ENCODE measurements at places on chromosomes 7 and 10. TPM values are rescaled to one million over a fixed set of nuclear protein-coding genes. Genes with fewer than 3 reads are reported as not detected.
A peak's percentile ranks its signal among the peaks of the same experiment; 100 is the strongest.

GRCh38 chr7:115133248-115133647 is 211.4 kb downstream of the MDFIC start:
- DNase-seq: no peak

DNA sequence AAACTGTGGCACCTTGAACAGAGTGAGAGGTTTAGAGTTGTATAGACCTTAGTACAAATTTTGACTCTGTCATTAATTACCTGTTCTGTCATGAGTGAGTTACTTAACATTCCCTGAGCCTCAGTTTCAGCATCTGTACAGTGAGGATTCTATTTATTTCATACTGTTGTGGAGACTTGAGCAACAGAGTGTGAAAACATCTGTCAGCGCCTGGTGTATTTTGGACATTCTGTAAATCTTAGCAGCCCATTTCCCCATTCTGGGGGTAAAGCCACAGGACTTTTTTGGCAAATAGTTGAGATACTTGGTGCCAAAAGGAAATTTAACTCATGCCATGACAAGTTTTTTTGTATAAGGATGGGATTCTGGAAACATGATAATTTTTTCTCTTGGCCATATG is 94.8 kb downstream of the AUTS2 start:
- DNase-seq: no peak

DNA sequence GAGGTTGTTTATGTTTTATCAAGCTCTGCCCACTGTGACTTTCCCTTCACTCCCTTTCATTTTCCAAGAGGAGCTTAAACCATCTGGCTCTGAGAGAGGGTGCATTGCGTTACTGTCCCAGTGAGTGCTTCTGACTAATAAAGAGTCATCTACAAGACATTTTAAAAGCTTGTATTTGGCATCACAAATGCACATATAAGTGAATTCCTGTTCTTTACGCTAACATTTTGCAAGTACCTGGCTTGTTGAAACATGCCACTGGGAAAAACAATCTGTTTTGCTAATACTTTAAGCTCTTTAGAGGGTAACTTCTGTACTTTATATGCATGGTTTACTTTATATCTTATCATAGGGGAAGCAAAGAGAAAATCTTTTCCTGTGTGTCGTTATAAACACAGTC is 534.6 kb upstream of the POM121L12 start:
- no peak for DNase-seq

DNA sequence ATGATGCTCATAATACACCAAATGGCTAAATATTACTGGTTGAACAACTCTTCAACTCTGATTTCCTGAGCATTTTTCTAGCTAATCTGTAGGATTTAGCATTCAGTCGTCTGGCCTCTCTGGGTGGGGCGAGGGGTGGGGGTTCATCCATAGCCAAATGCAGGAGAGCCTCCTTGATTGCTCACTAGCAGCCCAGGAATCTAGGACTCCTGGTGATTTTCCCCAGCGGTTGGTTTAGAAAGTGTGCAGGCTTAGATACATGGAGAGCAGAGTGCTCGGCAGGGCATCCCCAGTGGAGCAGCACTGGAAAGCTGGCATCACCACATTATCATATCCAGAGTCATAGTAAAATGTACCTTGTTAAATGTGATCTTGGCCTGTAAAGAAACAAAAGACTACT is 136.1 kb downstream of the DYNC1I1 start:
- no peak for DNase-seq

GRCh38 chr10:119454990-119455389 is 87.5 kb downstream of the RGS10 start:
- no peak for DNase-seq

DNA sequence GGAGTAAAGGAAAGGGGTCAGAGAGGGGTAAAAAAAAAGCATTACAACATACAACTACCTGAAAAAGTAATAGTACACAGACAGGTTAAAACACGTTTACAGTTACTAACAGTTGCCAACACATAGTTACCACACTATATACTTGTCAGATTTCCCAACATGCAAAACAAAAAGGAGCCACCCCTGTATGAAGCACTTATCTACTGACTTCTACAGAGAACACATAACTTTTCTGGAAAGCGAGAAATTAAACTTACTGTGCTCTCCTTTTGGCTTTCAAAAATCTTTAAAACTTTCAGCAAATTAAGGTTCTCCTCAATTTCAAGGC is 2.1 kb downstream of the ABI1 start:
- no peak for DNase-seq

DNA sequence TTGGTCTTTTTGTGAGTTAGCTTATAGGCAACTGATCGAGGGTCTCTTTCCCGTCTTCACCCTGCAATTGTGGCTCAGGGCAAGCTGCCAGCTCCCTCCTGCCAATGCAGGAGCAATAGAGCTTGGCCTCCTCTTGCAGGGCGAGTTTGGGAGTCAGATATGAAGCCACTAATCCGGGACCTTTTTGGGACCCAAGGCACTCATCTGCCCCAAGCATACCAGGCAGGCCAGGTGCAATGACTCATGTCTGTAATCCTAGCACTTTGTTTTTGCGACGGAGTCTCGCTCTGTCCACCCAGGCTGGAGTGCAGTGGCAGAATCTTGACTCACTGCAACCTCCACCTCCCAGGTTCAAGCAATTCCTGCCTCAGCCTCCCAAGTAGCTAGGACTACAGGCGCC is 21.1 kb downstream of the LIMK1 start:
- no peak for DNase-seq

- DNase-seq: peak; percentile 90
Observed at GRCh38 chr10:119750391-119751230, 24.8 kb downstream of the INPP5F start.

The OR2A12 gene
- total RNA-seq: not detected

DNA sequence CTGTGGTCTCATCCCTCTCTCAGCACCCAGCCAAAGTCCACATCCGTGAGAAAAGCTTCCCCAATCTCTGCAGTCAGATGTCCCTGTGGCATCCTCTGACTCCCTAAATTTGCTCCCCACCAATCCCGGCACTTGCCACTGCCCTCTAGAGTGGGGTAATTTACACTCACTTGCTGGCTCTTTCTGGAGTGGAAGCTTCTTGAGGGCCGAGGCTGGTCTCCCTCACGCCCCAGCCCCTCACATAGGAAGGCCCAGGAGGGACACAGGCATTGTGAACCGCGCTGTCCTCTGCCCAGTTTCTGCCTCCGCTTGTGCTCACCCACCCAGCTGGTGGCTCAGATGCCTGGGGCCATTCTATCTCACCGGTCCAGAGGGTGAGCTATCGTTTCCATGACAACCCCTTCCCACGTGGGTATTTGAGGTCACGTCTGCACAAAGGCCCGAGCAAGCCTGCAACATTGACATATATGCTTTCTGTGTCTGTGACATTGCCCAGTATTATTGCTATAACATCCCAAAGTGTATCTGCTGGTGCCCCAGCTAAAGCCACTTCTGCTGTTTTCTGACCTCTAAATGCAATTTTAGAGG is 97.3 kb upstream of the CTBP2 start:
- peak; percentile 24 for DNase-seq

The GNG11 gene
- 1.3 TPM for total RNA-seq

- no peak for DNase-seq
Observed at GRCh38 chr10:132742837-132743194, 43.1 kb downstream of the NKX6-2 start.

- DNase-seq: no peak
Observed at GRCh38 chr7:96870934-96871333, 134.4 kb upstream of the DLX6 start.

DNA sequence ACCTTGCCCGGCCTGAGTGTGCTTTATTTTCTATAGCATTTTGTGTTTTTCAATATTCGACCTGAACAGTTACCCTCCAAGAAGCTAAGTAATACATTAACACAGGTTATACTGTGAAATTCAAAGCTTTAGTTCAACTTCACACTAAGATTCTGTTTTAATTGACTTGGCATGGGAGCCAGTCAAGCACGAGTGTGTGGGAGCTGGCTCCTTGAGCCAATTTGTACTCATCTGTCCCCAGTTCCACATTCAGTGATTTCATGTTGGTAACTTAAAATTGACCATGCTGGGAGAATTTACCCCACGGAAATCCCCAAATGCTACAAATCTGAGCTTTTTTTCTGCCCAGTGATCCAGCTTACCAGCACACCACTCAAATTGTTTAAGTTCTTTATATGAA is 20.3 kb downstream of the TSPAN12 start:
- no peak for DNase-seq

GRCh38 chr7:45140827-45141226 is 16.8 kb upstream of the RAMP3 start:
- no peak for DNase-seq

DNA sequence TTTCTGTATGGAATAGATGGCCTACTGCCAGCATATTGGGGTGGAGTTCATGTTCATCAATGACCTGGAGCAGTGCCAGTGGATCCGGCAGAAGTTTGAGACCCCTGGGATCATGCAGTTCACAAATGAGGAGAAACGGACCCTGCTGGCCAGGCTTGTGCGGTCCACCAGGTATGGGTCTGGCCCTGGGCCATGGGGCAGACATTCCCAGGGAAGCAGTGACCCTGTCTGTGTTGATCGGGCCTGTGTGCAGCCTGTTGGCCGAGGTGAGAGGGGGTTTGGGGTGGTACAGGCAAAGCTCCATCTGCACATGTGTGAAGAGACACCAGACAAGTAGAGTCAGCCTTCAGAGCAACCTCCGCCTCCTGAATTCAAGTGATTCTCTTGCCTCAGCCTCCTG is 67.3 kb downstream of the OGDH start:
- no peak for DNase-seq

- no peak for DNase-seq
Observed at GRCh38 chr7:157817944-157818700, 481.3 kb downstream of the DNAJB6 start.

The CADPS2 gene
- 4.1 TPM for total RNA-seq

DNA sequence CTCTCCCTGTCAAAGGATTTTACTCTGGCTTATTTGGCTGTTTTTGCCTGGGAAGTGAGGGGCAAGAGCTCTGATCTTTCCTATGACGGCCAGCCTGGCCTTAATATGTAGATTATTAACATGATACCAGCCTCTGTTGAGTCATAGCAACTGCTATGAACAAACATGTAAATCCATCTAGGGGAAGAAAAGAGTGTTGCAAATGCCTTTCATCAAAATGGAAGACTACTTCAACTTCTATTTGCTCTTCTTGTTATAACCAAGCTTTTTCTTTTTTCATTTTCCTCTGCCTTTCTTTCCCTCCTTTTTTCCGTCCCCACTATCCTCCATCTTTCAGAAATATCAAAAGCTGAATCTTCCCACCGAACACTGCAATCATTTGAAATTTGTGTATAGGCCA is 46.6 kb downstream of the BTRC start:
- DNase-seq: no peak

The ARMH3 gene
- total RNA-seq: 19.7 TPM

- DNase-seq: no peak
Observed at GRCh38 chr10:100653238-100653956, 92.0 kb upstream of the PAX2 start.

DNA sequence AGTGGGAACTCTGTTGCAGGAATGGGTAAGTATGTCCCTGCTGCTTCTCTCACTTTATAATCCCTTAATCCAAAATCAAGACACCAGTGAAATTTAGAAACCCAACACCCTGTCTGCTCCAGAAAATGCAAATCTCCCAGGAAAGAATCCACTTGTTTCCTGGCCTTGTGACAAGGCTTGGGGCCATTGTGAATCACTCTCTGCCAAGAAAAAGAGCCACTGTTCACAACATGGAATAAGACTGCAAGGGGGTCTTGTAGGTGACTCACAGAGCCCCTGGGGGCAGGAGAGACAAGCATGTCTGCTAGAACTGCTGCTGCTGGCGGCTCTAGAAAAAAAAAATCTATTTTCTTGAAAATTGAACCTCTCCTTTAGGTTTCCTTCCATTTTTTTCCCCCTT is 191.2 kb downstream of the SORCS1 start:
- no peak for DNase-seq

- DNase-seq: no peak
Observed at GRCh38 chr7:14596421-14596820, 306.1 kb downstream of the DGKB start.

DNA sequence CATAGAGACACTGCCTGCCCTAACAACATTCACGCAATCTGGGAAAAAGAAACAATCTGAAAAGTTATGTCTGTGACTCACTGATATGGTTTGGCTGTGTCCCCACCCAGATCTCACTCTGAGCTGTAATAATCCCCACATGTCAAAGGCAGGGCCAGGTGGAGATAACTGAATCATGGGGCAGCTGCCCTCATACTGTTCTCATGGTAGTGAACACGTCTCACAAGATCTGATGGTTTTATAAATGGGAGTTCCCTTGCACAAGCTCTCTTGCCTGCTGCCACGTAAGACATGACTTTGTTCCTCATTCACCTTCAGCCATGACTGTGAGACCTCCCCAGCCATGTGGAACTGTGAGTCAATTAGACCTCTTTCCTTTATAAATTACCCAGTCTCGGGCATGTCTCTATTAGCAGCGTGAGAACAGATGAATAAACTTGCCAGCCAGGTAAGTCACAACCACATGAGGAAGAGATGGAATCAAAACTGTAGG is 341.5 kb upstream of the AOAH start:
- DNase-seq: no peak

The TRIM74 gene
- total RNA-seq: 0.69 TPM

DNA sequence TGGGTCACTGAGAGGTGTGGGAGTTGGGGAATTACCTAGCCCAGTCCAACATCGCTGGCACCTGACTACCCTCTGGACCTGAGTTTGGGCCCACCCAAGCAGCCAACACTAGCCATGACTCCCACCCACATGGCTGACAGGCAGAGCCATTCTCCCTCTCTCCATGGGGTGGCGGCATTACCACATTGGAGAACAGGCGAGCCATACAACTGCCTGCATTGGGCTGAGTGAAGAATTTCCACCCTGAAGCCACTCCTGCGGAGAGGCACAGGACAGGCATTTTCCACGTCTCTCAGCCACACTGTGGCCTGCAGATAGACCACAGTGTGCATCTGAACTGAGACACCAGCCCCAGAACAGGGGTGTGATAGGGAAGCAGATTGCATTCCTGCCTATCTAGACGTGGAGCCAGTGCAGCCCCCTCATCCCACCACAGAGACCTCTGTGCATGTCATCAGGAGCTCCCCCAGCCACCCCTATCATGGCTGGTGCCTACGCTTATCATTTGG is 58.2 kb upstream of the ANTXRL start:
- peak; percentile 92 for DNase-seq

The LRRC18 gene
- not detected for total RNA-seq

The C10orf62 gene
- total RNA-seq: not detected

- DNase-seq: peak; percentile 76
Observed at GRCh38 chr7:2821161-2821841, 22.8 kb downstream of the GNA12 start.

DNA sequence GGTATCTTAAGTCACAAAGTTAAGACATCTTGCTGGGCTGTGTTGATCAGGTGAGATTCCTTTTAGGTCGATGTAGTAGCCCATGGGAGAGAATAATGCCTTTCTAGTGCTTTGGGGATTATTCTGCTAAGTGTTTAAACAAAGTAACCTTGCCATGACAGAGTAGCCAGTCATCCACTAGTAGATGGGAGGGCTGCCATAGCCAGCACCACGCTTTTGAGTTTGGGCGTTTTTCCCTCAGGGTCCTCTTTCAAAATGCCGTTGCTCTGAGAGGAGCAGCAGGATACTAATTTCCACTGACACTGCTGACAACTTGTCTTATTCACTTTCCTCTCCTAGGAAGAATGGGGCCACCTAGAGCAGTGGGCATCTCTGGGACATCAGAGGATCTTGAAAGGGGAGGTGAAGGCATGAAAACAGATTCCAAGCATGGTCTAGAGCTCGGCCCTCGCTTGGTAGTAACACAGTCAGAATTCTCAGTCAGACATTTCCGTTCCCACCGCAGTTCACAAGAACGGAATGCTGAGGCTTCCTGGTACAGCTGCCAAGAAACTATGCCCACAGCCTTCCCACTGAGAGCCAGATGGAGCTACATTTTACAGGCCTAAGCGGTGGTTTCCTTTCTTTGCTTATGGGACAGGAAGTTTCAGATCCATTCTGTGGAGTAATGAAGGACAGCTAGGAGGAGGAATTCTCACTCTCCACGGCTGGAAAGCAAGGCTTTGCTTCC is 15.3 kb upstream of the RSU1 start:
- no peak for DNase-seq

Data from endodermal cell (in vitro differentiated cells).